ENCODE measurements at places on chromosomes 6 and 20. TPM values are rescaled to one million over a fixed set of nuclear protein-coding genes. Genes with fewer than 3 reads are reported as not detected.

Gene CTSZ
- total RNA-seq, result 178 TPM

Gene LTB
- total RNA-seq, result not detected

Gene MYL9
- 18.1 TPM for total RNA-seq

Gene JPH2
- total RNA-seq, result 3.2 TPM

Gene UTRN
- total RNA-seq, result 11.3 TPM

Gene CTAGE9
- not detected for total RNA-seq

Gene F13A1
- not detected for total RNA-seq

Gene TSPO2
- not detected for total RNA-seq

Gene SLC44A4
- total RNA-seq, result not detected

Gene HNF4A
- 15.4 TPM for total RNA-seq

Gene PPP1R3D
- total RNA-seq, result 2.6 TPM

Gene PDCD2
- total RNA-seq, result 50.4 TPM

Gene FOXS1
- total RNA-seq, result 0.41 TPM

Gene PTCRA
- total RNA-seq, result not detected

Gene GRM1
- 0.02 TPM for total RNA-seq

Gene LY6G6C
- total RNA-seq, result not detected

Gene SIGLEC1
- not detected for total RNA-seq

Gene LINC00237
- total RNA-seq, result not detected

Gene ACTL10
- not detected for total RNA-seq

Gene SLC22A3
- 49.6 TPM for total RNA-seq

Gene KAT14
- total RNA-seq, result 8.6 TPM

Gene ULBP1
- 0.94 TPM for total RNA-seq

Gene CST7
- total RNA-seq, result not detected

Gene ORC3
- 17.2 TPM for total RNA-seq

Gene HINT3
- total RNA-seq, result 5.8 TPM

Gene C6orf136
- 9.9 TPM for total RNA-seq

Gene CST5
- total RNA-seq, result not detected

Gene BTNL2
- not detected for total RNA-seq

Gene ZFP64
- total RNA-seq, result 20.7 TPM

Gene SLCO4A1
- total RNA-seq, result 11.9 TPM

Gene CEBPB
- 257 TPM for total RNA-seq

Gene PHACTR1
- not detected for total RNA-seq

Gene CALHM6
- total RNA-seq, result not detected

Gene POU3F2
- total RNA-seq, result not detected

Gene MAP7
- 21.6 TPM for total RNA-seq

Gene ATP6V1G2
- 0.72 TPM for total RNA-seq

Gene SLC24A3
- not detected for total RNA-seq

Gene HSPA1L
- total RNA-seq, result 1.1 TPM

Gene SULF2
- 22.8 TPM for total RNA-seq

Gene RBM24
- total RNA-seq, result 9.3 TPM

Gene IL17F
- not detected for total RNA-seq

Gene TMEM14C
- 168 TPM for total RNA-seq

Gene ADRM1
- total RNA-seq, result 156 TPM

Gene PNRC1
- total RNA-seq, result 49.5 TPM

Gene TMEM170B
- total RNA-seq, result 0.59 TPM

Gene TGM3
- not detected for total RNA-seq

Gene RAET1E
- 3.8 TPM for total RNA-seq

Gene LGSN
- 2.3 TPM for total RNA-seq

Gene RAB32
- total RNA-seq, result 37.5 TPM

Gene CPNE5
- not detected for total RNA-seq
